T follicular helper cell (primary cell): ENCODE measurements at places on chromosomes 3 and 15.

GRCh38 chr3:11155341-11156025 lies 1.2 kb downstream of the HRH1 start:
- no peak for DNase-seq

DNA sequence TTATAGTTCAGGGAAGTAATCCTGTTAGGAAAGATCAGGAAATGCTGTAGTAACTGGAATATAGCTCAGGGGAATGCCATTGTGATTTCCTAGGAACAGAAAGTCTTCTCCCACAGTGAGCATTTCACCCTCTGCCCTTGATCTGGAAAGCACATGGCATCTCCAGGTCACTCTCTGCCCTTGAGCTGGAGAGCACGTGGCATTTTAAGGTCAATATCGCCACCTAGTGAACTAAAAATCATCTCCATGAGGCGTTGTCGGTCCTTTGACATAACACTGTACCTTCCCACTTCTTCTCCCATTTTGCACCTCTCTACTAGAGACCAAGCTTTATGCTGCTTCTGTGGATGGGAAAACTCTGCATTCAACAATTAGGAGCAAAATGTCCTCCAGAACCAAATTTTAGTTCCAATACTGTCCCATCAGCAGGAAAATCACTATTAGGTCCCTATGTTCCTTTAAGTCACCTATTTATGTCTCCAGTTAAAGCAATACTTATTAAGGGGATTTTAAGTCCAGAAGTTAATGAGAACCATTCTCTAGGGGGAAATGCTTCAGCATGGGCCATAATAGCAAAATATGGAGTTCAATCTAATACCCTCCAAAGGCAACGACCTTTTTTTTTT lies 54.7 kb upstream of the GK5 start:
- DNase-seq, result no peak

DNA sequence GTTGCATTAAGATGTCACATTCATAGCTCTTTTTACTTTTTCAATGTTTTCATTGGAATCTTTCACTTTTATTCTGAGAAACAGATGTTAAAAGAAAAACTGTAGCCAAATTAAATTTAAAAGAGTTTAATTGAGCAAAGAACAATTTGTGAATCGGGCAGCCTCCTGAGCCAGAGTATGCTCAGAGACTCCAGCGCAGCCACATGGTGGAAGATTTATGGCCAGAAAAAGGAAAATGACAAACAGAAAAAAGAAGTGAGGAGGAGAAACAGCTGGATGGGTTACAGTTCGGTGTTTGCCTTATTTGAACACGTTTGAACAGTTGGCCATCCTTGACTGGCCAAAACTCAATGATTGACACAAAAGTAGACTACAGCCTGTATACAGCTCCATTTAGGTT lies 33.8 kb upstream of the RAB11A start:
- DNase-seq, result no peak

DNA sequence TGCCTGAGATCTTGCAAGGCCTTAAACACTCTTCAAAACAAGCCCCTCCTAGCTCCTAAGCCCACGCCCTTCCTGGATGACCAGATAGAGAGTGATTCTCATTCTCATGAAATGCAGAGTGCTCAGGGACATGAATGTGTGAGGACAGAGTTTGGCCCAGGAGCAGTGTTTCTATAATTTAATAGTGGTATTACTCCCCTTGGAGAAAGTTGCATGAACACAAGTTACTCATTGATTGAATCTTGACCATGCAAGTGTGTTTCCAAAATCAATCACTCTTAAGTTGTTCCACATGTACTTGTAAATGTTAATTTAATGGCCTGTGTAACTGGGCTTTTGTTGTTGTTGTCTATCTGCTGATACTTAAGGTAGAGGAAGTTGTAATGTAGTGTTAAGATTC lies 181.6 kb downstream of the ADAMTSL3 start:
- DNase-seq, result no peak

GRCh38 chr3:8278448-8278847 lies 223.2 kb upstream of the LMCD1 start:
- no peak for DNase-seq

- DNase-seq, result no peak
These were observed 92.8 kb upstream of the GALNT15 start for GRCh38 chr3:16081661-16082060.

- DNase-seq, result no peak
These were observed 32.9 kb upstream of the LYZL4 start for GRCh38 chr3:42443292-42443691.

- DNase-seq, result no peak
These were observed 52.5 kb downstream of the CEMIP start for GRCh38 chr15:80831606-80832224.

- no peak for DNase-seq
These were observed 12.5 kb downstream of the LIPH start for GRCh38 chr3:185539934-185540333.

- DNase-seq, result no peak
These were observed 318.6 kb upstream of the LRRFIP2 start for GRCh38 chr3:37492977-37493471.

- DNase-seq, result no peak
These were observed 154.4 kb downstream of the RPLP1 start for GRCh38 chr15:69606921-69607500.

DNA sequence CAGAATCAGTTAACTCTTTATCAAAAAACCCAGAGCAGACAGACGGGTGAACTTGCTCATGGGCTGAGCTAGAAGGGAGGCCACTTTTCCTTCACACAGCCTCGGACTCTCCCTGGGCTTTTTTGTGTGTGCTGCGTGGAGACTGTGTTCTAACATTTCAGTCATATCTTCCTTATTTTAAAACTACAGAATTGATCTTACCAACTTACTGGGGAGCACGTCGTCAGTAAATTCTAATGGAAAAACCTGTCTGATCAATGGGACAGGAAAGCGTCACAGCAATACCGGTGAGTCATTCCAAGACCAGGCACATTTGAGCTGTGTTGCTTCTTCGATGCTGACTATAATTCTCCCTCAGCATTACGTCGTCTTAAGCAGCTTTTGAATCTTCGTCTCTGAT lies 145.1 kb downstream of the LPP start:
- no peak for DNase-seq

DNA sequence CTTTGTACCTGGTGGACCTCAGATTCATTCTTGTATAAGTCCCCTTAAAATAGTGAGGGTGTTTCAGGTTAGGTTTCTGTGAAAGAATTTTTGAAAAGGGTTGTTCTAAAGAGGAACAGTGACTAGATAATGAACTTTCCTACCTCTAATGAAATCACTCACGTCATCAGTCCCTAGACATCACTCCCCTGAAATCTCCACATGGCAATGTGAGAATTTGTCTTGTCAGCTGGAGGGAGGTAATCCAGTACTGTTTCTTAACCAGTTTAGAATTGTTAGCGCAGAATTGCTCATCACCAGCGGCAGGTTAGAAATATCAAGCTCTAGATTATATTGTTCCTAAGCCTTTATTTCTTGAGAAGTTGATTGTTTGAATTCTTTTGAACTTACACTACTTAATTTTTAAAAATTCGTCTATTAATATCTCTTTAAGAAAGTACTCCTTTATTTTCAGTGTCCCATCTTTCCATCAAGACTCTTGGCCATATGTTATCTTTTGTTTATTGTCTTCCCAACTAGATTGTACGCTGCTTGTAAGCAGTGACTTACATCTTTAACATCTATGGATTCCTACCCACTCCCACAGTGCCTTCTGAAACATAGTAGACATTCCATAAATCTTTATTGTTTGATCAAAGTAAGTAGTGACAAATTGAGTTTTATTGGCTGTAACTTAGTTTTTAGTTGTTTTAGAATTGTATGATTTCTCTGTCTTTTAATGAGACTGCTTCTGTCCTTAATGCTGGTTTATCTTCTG lies 52.8 kb downstream of the RASA2 start:
- no peak for DNase-seq

DNA sequence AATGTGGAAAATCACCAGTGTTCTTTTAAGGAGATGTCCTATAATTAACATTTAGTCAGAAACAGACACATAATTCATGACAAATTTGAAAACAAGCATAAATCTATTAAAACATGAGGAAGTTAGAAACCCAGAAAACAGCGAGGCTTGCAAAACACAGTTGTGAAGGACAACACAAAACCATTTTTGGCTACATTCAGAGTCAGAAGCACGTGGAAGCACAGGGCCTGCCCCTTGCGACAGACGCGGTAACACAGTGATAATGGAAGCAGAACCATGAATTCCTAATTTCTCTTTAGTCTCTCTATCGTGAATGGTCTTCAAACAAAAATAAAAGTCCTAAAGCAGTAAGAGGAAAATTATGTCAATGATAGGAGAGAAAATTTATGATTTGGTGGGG lies 12.2 kb downstream of the NCEH1 start:
- DNase-seq, result no peak

- no peak for DNase-seq
These were observed 11.4 kb upstream of the SPTBN5 start for GRCh38 chr15:41905036-41905793.

DNA sequence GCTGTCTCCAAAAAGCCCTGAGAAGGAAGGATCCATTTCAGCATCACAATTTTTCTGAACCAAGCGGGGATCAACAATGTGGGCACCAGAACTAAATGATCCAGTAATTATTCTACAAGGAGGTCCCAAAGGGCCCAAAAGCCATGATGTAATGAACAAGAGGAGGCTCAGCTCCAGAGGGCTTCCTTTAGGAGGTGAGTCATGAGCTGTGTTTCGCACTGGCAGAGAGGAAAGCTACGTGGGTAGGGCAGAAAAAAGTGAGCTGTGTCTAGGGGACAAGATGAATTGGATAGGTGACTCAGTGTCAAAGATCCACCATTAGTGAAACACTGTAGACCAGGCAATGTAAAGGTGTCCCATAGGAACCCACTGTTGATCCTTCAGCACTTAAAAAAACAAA lies 113.4 kb downstream of the RORA start:
- no peak for DNase-seq

GRCh38 chr15:39579487-39580116 lies 1.3 kb upstream of the THBS1 start:
- DNase-seq, result no peak

DNA sequence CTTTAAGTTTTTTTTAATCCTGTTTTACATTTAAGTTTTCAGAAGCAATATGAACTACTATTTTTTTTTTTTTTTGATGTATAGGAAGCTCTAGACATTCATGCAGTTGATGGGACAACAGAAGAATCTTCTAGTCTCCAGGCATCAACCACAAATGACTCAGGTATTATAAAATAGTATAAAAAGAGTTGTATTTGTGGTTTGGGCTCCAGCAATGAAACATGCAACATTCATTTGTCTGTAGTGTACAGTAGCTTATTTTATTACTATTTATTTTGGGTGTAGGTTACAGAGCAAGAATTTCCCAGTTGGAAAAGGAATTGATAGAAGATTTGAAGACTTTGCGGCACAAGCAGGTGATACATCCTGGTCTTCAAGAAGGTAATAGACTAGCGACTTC lies 38.6 kb downstream of the MGA start:
- DNase-seq, result no peak

- no peak for DNase-seq
These were observed 40.2 kb downstream of the DPH6 start for GRCh38 chr15:35505809-35506208.

GRCh38 chr3:15102836-15103235 lies 3.9 kb upstream of the RBSN start:
- DNase-seq, result no peak

- no peak for DNase-seq
These were observed 20.6 kb downstream of the CHD2 start for GRCh38 chr15:92920595-92921161.

DNA sequence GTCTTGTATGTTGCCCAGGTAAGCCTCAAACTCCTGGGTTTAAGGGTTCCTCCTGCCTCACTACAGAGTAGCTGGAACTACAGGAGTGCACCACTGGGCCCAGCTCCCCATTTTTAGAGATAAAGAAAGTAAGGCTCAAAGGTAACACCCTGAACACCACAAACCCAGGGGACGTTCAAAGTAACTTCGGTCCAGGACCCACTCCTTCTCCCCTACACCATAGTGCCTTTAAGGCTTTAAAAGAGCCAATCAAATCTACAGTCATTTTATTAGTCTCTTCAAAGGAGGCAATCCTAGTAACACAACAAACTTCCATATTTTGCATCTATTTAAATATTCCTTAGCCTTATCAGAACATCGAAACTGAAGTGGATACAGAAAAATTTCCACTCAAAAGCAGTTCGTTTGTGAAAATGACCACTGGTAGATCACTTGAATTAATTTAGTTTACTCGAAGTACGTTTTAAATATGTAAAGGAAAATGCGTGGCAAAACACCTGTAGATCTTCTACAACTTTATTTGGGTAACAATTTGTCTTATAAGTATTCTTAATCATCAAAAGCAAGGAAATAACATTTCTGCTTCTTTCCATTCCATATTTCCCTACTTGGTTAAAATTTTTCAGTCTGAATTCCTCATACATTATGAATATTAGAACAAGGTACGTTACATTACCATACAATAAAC lies 1.8 kb downstream of the STAG1 start:
- DNase-seq, result no peak

- no peak for DNase-seq
These were observed 89.6 kb downstream of the TMEM266 start for GRCh38 chr15:76149291-76149915.

- DNase-seq, result no peak
These were observed 3.1 kb downstream of the AP4E1 start for GRCh38 chr15:50911621-50912020.

- DNase-seq, result no peak
These were observed 2.9 kb upstream of the ZNF710 start for GRCh38 chr15:89998141-89998661.

- DNase-seq, result no peak
These were observed 28.9 kb downstream of the GRAMD1C start for GRCh38 chr3:113867506-113867905.

DNA sequence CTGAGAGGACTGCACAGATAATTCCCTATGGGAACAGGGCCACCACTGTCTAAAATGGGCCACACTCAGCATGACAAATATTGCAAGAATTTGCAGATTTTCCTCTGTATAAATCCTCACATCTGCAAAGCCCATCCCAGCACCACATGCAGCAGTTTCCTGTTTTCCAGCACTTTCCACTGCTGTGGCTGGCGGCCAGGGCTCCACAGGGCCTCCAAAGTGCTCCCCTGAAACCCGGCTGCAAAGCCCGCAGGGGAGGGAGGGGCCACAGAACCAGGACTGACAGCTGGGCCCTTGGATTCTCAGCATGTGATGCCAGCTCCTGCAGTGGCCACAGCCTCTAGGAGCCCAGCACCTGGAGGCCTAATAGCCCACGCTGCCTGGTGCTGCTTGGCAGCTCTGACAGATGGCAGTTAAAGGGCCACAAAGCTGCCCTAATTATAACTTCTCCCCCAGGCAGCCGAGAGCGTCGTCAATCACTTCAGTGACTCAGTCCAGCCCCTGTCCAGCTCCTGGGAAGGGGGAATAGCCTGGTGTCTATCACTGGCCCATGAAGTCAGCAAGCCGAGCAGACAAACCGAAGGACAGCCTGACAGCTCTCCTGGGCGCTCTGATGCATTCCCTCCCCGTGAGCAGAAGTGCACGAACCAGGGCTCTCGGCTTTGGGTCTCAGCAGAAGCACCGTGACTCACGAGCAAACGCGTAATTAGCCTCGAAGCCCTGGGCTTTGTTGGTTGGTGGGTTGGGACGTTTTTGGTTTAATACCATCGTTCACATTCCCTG lies 4.7 kb downstream of the LRRC15 start:
- DNase-seq, result no peak

GRCh38 chr15:89139613-89140499 lies 51.6 kb downstream of the ABHD2 start:
- DNase-seq, result no peak
